ELR (cell line): ENCODE measurements at places on chromosomes 12 and 14.

DNA sequence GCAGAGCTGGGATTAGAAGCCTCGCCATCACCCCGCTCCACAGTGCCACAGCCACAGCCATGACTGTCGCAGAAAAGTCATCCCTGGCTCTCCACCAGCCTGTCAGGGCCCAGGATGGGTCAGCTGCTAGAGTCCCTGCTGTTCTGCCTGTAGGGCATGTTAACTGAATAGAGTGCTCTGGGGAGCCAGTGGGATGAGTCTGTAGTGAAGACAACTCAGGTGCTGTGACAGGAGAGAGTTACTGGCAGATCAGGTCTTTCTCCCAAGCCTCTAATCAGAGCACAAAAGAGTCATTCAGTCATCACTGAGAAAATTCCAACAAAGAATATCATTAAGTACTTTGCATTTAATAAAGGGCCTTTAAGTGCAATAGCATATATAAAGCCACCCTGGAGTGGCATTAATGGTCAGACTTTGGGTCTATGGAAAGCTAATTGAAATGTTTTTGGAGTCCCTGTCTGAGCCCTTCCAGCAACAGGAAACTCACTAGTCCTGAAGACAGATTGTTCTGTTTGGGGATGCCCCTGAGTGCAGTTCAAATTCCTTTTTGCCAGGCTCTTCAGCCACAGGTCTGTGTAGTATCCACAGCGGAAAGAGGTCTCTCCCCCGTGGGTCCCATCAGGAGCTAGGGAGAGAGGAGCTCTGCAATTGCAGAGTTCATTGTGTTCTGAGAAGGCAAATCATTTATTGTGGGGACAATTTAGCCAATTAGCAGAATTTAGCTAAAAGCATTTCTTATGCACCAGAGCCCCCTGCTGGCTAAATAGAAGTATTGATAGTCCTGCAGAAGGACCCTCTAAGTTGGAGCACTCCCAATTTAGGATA lies 45.2 kb upstream of the C14orf132 start:
- DNase-seq, result peak; percentile 74

GRCh38 chr14:87944987-87945604 lies 47.9 kb downstream of the GALC start:
- peak; percentile 60 for DNase-seq

DNA sequence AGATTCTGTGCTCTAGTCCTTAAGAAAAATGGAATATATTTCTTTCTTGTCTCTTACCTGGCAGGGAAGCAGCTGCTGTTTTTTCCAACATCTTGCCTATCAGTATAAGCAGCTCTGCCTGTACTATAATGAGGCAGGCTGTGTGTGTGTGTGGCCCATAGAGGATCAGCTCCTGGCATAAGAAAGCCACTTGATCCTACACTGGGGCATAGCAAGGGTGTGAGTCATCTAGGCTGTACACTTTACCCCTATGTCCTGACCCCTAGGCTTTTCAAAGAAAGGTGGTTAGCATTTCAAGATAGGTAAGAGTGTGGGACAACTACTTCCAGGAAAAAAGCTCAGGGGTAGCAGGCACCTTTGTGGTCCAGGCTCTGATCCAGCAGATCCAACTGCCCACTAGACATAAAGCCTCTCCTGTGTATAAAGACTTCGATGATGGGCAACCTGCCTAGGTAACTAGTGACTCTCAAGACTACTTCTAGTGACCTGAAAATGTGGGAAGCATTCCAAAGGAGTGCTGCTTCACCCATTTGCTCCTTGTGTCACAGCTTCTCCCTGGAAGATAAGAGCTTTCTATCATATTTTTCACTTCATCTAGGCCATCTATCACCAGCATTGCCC lies 4.9 kb upstream of the SENP1 start:
- peak; percentile 22 for DNase-seq

DNA sequence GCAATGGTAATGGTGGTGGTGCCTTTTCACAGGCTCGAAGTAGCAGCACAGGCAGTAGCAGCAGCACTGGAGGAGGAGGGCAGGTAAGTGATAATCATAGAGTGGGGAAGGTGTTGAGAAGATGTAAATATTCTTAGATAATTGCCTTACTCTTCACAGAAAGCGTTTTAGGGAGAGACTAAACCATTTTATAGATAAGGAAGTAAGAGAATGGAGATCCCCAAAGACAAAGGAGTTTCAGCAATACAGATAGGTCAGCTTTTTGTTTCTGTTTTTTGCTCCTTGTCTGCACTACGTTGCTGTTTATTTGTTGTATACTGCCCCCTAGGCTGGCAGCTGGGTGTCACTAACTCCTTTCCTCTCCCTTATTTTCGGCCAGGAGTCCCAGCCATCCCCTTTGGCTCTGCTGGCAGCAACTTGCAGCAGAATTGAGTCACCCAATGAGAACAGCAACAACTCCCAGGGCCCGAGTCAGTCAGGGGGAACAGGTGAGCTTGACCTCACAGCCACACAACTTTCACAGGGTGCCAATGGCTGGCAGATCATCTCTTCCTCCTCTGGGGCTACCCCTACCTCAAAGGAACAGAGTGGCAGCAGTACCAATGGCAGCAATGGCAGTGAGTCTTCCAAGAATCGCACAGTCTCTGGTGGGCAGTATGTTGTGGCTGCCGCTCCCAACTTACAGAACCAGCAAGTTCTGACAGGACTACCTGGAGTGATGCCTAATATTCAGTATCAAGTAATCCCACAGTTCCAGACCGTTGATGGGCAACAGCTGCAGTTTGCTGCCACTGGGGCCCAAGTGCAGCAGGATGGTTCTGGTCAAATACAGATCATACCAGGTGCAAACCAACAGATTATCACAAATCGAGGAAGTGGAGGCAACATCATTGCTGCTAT lies 2.0 kb downstream of the SP1 start:
- DNase-seq, result peak; percentile 74

DNA sequence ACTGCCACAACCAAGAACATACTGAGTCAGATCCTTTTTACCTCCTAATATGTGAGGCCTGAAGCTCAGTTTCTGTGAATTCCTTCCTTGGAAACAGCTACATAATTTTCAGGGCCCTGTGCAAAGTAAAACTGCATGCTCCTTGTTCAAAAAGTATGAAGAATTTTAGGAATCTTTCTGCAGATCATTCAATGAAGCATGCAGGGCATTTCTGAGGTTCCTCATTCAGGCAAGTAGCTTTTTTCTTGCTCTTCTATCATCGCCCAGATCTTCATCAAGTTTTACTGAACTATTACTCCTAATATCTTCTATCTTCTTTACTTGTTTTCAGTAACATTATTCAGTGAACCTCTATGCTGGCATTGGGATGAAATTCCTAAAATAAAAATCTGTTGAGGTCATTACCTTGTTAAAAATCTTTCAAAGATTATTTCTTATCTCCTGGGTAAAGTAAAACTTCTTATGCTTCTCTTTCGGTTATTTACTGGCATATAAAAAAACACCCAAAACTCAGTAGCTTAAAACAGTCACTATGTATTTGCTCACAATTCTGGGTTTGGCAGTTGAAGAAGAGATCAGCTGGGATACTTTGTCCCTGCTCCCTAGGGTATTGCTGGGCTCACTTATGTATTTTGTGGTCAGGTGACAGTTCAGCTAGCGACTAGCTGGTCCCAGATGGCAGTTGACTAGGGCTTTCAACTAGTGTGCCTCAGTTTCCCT lies 42.6 kb upstream of the KRR1 start:
- no peak for DNase-seq

GRCh38 chr12:1605129-1606020 lies 11.0 kb upstream of the FBXL14 start:
- DNase-seq, result peak; percentile 91

- DNase-seq, result no peak
Measured at GRCh38 chr12:25058012-25058411, 109.1 kb upstream of the BCAT1 start.

DNA sequence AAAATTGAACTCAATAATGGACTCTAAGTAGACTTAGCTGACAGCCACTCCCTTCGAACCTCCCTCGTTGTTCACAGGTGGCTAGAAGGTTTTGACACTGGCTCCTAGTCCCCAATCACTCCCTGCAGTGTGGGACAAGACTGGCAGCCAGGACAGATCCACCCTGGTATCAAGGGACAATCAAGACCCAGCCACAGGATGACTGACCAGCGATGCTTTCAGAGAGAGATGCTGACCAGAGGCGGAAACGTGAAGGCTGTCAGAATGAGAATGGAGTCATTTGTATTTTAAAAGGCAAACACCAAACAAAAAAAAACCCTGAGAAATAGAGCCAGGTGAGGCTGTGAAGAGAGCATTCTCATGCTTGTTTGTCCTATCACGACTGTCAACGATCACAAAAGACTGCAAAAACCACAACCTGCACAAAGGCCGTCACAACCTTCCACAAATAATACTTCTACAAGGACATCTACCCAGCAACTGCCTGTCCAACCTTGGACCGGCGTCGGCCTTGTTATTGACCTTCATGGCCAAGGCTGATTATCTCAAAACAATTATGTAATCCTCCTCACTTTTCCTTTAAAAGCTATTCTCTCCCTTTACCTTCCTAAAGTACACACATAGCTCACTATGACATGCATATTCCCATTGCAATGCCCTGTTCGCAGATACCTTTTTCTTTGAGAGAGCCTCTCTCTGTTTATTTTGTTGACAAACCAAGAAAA lies 13.2 kb downstream of the EIF5 start:
- no peak for DNase-seq

DNA sequence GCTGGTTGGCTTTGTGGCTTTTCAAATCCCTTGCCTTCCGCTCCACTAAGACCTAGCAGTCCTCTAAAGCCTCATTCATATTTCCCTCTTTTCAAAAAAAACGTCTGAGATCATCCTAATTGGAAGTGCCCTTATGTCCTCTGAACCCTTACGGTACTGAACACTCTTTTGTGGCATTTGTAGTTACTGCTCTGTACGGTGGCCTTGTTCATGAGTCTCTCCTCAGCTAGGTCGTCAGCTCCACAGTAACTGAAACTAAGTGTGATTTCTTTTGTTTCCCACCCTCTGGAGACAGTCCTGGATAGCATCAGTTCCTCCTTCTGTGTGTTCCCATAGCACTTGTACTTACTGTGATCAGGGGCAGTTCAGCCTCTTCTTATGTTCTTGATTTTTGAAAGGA lies 49.7 kb downstream of the DAAM1 start:
- no peak for DNase-seq

- DNase-seq, result no peak
Measured at GRCh38 chr12:111650912-111651311, 34.8 kb downstream of the BRAP start.

GRCh38 chr14:92800012-92800411 lies 5.9 kb downstream of the GOLGA5 start:
- no peak for DNase-seq

DNA sequence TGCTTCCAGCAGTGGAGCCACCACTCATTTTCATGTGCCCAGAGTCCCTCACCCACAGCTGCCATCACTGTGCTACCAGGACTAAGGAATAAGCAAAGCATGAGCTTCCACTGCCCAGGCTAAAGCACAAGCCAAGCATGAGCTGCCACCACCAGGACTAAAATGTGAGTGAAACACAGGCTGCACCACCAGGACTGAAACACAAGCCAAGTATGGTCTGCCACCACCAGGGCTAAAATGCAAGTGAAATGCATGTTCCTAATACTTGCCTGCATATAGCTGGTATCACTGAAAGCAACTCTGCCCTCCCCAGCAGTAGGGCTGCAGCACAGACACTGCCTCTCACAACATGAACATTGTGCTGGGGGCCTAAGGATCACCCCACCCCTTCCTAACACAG lies 30.0 kb downstream of the CEP83 start:
- DNase-seq, result no peak

GRCh38 chr14:50784683-50785456 lies 46.1 kb downstream of the NIN start:
- no peak for DNase-seq

DNA sequence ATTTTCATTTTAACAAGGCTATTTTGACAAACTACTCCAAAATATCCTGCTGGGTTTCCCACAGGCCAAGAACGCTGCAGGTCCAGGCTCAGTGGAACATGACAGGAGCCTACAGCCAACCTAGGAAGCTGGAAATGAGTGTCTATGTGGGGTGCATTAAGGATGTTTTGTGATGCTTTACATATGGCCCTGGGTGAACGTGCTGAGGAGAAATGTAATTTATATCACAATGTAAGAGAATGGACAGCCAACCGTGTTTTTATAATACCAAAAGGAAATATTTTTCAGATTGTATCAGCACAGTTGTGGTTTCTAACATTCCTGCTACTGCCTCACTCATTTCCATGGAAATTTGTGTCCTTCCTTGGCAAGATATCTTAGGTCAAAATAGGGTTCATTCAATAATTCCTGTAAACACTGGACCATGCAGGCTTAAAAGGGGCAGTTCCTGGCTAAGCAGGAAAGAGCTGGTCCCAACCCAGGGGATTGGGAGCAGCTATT lies 51.5 kb downstream of the ST8SIA1 start:
- peak; percentile 91 for DNase-seq

DNA sequence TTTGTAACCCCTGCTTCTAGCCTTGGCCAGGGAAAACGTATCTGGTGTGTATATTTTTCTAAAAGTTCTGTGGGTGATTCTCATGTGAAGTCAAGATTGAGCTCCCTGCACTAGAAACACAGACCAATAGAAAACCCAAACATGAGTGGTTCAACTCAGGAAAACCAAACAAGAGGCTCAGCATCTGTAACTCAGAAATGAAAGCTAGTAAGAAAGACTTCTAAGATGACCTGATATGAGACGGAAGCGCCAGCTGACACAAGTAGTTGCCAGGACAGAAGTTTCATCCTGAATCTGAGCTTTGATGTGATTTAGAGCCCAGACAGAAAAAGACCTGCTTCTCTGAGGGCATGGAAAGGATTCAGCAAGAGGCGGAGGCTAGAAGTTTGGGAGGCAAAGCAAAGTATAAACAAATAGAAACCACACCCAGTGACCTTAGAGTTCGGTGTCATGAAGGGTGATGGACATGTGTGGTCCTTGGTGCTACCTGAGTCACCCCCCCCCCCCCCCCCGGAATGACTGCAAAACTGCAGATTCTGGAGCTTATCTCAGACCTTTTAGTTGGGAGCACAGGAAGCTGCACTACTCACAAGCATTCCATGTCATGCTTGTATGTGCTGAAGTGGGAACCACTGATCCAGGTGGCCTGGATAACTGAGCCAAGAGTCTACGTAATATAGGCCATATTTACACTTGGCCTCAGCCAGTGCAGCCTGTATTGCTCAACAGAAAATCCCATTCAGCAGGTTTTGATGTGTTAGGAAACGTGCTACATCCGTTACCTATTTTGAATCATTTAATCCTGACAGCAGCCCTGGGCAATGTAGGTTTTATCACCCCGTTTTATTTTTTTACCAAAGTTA lies 191.3 kb downstream of the ANO6 start:
- peak; percentile 19 for DNase-seq

DNA sequence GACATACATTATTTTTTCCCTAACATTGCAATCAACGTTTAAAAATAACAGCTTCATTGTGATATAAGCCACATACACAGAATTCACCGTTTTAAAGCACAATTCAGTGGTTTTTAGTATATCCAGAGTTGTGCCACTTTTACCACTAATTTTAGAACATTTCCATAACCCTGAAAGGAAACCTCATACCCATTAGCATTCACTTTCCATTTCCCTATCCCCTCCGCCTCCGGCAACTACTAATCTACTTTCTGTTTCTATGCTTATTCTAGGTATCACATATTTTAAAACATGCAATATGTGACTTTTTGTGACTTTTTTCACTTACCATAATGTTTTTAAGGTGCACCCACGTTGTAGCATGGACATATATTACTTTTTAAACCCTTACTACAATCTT lies 55.6 kb upstream of the ISM2 start:
- DNase-seq, result no peak

GRCh38 chr14:95095996-95096395 lies 61.3 kb downstream of the DICER1 start:
- DNase-seq, result no peak
